ENCODE measurements at places on chromosomes 6 and 20. TPM values are rescaled to one million over a fixed set of nuclear protein-coding genes. Genes with fewer than 3 reads are reported as not detected.

- no peak for DNase-seq
Observed at GRCh38 chr6:145082359-145082758, 653.0 kb downstream of the EPM2A start.

GRCh38 chr6:18656506-18656905, 269.4 kb downstream of the RNF144B start:
- no peak for DNase-seq

Gene YTHDF1
- total RNA-seq, result 23.1 TPM

DNA sequence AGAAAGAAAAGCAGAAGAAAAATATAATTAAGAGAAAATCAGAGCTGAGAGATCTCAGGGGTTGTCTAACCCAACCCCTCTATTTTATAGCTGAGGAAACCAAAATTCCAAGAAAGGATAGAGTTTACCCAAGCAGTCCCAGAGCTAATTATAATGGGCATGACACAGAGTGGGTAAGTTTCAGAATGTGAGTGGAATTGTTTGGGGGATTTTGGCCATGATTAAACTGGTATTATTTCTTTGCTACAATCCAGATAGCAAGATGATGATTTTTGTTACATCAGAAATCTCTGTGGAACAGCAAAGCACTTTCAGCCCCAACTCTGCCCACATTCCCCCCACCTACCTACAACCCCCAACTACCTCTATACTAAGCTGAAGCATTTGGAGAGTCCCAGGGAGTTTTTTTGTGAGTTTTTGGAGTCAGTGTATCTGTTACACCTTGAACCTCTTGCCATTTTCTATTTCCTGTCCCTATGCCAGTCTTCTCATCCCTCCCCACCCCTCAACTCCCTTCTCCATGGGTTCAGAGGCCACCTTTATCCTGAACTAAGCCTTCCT, 24.7 kb downstream of the POFUT1 start:
- DNase-seq, result no peak

DNA sequence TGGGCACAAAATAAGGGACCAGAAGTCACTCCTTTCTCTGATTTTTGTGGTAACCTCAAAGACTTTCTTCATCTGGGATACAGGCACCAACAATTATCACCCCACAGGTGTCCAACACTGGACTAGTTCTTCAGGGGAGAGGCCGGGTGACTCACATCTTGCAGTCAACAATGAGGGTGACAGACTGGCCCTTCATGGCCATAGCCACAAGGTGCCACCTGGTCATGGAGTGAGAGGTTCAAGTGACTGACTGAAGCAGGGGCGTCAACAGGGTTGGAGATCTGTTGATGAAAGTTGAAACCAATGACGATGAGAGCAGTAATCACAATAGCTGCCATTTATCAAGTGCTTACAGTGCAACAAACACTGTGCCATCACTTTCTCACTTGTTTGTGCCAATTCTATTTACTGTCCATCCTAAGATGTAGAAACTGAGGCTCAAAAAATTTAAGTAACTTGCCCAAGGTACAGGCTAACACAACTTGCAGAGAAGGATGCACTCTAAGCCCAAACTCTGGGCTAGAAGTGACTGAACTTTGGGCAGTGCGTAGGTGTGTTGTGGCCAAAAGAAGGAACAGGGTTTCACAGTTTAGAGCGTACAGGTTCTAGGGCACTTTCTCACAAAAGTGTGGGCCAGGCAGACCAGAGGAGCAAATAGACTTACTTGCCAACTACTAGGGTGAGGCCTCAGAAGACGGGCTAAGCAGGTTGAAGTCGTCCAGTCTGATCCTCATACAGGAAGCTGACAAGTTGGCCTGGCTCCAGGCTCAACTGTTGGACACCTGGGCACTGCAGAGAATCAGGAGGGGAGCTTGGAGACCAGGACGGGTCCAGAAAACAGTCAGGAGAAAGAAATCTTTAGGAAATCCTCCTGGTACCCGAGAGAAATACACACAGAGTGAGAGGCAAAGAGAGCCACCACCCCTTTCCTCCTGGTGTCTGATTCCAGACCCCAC, 30.4 kb downstream of the HLA-DPB1 start:
- DNase-seq, result no peak

Gene PANK2
- 21.5 TPM for total RNA-seq

All from cardiac septum (tissue), 1 donor.